RCC 7860 (cell line): ENCODE measurements at places on chromosomes 4 and X.

DNA sequence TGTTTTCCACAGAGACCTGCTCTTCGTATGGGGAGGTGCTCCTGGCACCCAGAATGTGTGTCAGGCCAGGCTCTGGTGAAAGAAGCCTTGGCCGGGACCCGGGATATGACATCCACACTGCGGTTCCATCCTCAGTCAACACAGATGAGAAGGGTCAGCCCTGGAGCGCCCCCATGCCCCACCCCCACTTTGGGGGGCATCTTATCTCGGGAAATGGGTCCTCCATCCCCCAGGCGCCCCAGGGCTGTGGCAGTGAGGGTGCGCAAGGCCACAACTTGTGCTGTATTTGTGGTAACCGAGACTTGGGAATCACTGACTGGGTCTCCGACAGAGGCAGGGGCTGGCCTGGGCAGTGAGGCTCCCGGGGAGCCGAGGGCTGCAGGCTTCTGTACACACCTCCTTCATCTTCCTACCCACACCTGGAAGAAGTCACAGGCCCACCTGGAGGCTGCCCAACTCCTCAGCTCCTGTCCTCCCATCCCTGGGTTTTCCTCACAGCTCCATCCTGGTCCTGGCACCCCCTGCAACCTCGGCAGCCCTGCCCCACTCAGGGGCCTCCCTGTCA lies 8.0 kb downstream of the CFAP99 start:
- DNase-seq = no peak

GRCh38 chr4:106753426-106753825 lies 282.7 kb downstream of the DKK2 start:
- no peak for DNase-seq

- DNase-seq = peak; percentile 95
Observed at GRCh38 chr4:8353912-8354453, 84.4 kb downstream of the HTRA3 start.

DNA sequence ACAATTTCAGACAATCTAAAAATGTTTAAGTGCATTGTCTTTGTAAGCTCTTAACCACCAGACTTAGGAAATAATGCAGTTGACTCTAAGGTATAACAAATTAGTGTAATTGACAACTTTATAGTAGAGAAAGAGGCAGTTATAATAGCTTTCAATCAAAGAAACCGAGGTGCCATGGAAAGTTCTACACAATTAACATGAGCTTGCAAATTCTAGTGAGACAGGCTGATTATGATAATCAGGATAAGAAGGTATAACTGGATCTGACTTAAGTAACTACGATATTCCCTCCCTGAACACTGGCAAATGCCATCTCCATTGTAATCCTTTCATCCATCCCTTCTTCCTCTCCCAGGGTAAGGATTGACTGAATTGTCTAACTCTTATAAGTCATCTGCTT lies 11.4 kb upstream of the KLHL5 start:
- no peak for DNase-seq

DNA sequence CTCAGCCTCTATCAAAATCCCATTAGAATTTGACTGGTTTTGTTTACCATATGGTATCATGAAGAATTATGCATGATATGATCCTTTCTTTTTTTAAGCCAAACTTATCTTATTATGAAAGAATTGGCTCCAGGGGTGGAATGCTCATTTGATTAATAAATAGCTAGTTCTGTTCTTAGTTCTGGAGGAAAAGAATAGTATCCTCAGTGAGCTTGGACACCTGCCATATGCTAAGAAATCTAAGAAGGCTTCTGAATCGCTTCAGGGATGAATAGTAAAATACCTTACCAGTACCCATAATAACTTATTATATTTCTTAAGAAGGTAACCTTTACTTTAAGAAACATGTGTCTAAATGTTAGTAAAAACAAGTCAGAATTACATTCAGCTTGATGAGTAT lies 803.6 kb downstream of the ADGRL3 start:
- no peak for DNase-seq

- no peak for DNase-seq
Observed at GRCh38 chr4:189022440-189023035, 883.3 kb downstream of the TRIML1 start.

GRCh38 chrX:1420371-1420770 lies 28.5 kb upstream of the SLC25A6 start:
- no peak for DNase-seq

GRCh38 chr4:165359506-165359905 lies 19.3 kb upstream of the CPE start:
- DNase-seq = no peak

- DNase-seq = no peak
Observed at GRCh38 chr4:108810087-108810486, 47.2 kb upstream of the ETNPPL start.

DNA sequence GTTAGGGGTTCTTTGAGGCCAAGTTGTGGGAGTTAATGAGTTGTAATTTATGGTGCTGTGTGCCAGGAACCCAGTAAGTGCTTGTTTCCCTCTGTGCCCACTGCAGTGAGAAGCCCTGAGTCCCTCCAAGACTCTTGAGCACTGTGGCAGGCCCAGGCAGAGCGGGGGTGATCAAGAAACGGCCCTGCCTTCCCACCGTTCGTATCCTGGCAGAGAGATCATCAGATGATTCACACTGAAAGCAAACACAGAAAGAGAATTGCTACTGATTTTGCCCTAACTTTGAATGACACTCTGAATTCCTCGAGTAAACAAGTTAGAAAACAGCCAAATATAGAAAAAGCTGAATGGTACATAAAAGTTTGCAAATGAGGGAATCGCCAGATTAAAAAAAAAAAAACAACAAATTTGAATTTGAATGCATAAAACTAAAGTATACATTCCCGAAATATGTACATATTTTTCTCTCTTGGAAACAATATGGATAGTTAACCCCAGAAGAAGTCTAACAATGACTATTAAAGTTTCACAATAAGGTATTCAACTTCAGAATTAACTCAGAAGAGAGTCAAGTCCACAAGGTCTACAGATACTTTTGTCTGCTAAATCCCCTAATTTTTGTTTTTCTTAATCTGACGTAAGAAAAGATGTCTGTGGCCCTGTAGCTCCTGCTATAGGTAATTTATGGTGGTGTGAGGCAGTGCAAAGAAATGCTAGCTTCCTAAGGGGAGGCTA lies 71.8 kb downstream of the AFAP1 start:
- DNase-seq = peak; percentile 44

GRCh38 chrX:129590596-129590995 lies 50.5 kb downstream of the OCRL start:
- no peak for DNase-seq

- no peak for DNase-seq
Observed at GRCh38 chrX:8728932-8729535, 2.9 kb downstream of the ANOS1 start.
